ENCODE measurements at places on chromosomes 3 and 15.

GRCh38 chr3:130700541-130700940, 46.1 kb downstream of the PIK3R4 start:
- DNase-seq: no peak

- DNase-seq: no peak
Observed at GRCh38 chr3:132292042-132292441, 25.2 kb upstream of the ACP3 start.

- no peak for DNase-seq
Observed at GRCh38 chr3:112126511-112126911, 6.5 kb downstream of the GCSAM start.

GRCh38 chr3:148068466-148068865, 629.2 kb upstream of the AGTR1 start:
- DNase-seq: no peak

- DNase-seq: no peak
Observed at GRCh38 chr3:128285967-128286321, 132.7 kb downstream of the EEFSEC start.

DNA sequence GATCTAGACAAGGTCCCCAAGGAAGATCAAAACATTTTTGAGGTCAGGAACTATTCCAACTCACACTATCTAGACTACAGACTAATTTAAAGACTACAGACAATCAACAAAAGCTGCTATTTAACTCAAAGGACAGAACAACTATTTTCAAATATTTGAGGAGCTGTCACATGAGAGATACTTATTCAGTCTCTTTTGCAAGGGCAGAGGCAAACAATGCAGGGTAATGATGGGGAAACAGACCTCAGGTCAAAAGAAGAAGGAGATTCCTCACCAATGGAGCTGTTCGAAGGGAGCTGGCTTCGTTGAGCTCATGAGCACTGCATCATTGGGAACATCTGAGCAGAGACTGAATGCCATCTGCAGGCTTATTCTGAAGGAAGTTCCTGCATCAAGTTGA, 231.9 kb downstream of the DTWD1 start:
- no peak for DNase-seq

DNA sequence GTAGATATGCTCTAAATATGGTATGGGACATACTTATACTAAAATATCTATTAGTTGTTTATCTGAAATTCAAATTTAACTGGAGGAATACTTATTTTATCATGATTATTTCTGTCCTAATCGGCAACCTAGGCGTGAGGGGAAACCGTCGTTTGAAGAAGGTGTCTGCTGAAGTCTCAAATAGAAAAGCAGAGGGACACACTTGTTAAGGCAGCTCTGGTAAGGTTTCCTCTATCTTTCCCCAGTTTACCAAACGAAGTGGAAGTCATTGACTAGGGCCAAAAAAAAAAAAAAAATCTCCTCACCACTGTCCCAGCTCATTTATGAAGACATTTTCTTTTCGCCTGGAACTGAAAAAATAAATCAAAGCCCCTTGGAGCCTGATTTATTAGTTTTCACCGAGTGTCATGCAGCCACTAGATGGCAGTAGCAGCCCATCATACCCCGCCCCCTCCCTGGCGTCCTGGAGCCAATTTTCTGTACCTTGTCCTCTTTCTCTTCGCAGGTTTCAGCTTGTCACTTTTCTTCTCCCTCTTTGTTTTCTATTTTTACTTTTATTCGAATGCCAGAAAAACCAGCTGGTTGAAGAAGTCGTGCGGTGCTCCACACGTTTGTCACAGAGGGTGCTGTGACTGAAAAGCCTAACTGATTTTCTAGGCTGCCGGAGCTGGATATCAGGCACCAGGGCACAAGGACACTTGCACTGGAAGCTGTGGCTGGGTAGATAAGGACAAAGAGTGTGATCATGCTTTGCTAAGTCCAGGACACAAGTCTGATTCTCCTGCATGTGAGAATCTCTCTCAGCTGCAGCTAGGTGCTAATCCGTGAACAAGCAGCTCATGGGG, 238.7 kb downstream of the ZPLD1 start:
- DNase-seq: peak; percentile 53

DNA sequence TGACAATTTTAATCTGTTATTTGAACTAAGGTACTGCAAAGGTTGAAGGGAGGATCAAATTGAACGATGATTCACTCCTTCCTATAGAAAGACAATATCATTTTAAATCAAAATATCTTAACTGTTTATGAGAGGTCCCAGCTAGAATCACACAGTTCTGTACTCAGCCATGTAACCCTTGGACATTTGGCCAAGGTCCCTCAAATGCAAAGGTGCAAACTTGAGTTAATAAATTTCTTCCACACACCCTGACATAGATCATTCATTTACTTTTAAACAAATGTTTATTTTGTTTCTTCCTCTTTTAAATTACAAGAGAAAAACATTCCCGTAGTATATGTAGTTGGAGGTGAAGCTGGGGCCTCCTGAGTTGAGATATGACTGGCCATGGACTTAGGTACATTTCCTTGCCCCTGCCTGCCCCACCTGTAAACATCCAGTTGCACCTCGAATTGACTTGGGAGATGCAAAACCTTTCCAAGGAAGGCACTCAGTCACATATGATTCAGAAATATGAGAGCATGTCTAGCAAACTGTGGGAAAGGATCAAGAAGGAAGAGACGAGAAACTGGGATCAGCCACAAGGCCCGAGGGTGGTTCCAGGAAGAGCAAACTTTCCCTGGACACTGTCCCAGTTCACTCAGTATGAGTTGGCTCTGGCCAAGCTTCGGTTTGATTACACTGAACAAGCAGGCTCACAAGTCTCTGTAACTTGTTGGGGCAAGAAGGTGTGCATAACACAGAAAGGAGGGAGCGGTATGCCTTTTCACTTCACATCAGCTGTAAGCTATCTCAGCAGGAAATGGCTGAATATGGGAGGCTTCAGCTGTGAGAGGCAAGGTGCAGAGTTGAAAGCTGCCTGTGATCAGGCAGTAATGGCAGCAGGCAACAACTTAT, 6.7 kb downstream of the TNFSF10 start:
- DNase-seq: peak; percentile 29

All from left ventricle myocardium inferior (tissue), 1 donor.